ENCODE measurements at places on chromosomes 1 and 21. TPM values are rescaled to one million over a fixed set of nuclear protein-coding genes. Genes with fewer than 3 reads are reported as not detected.

DNA sequence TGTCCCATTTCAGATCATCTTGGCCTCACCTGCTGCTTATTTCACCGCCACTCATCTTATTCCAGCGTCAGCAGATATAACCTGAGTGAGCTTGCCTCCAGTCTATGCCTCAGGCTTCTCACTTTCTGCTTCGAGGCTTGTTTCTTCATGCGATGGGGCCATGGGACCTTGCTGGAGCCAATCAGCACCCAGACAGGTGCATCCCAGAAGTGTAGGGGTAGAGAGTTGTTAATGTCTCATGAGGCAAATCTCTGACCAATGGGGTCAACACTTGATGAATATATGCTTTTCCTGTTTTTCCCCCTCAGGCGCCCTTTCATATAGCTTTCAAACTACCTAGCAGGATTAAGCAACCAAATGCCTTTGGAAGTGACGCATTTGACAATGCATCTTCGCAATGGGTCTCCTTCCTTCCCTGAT is 935 bp upstream of the YIPF1 start:
- H3K27me3 ChIP-seq = no peaks in the 10 kb centered on the region
- H3K36me3 ChIP-seq = peaks cover 4% of the 10 kb centered on the region
- DNase-seq = no peak

- DNase-seq = no peak
- H3K36me3 ChIP-seq = peaks cover 21% of the 10 kb centered on the region
- no peak overlapping the region for H3K27ac ChIP-seq
- H3K27me3 ChIP-seq = no peaks in the 10 kb centered on the region
- no peaks in the 10 kb centered on the region for H3K4me1 ChIP-seq
- H3K4me3 ChIP-seq = no peak overlapping the region
These were observed 36.7 kb downstream of the AGL start for GRCh38 chr1:99886841-99887240.

GRCh38 chr1:54371038-54371941 is 34.9 kb downstream of the SSBP3 start:
- no peaks in the 10 kb centered on the region for H3K27me3 ChIP-seq
- no peak for DNase-seq
- H3K27ac ChIP-seq = no peak overlapping the region
- no peaks in the 10 kb centered on the region for H3K4me1 ChIP-seq
- H3K36me3 ChIP-seq = no peaks in the 10 kb centered on the region

The CFHR1 gene
- not detected for total RNA-seq

DNA sequence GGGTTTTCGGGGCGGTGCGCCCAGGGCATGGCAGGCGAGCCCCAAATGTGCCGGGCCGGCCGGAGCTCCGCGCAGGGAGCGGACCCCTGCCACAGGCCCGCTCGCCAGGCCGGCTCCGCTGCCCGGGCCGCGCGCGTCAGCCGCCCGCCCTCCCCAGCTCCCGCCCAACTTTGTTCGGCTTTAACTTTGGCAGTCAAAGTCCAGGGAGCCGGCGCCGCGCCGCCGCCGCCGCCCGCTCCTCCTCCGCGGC is 488 bp downstream of the SLC35D1 start:
- H3K27me3 ChIP-seq = no peaks in the 10 kb centered on the region
- H3K4me3 ChIP-seq = peak overlapping the region; percentile 86
- no peak for DNase-seq
- peaks cover 7% of the 10 kb centered on the region for H3K36me3 ChIP-seq
- peaks cover 19% of the 10 kb centered on the region for H3K4me1 ChIP-seq

The MROH7 gene
- 15.9 TPM for total RNA-seq

DNA sequence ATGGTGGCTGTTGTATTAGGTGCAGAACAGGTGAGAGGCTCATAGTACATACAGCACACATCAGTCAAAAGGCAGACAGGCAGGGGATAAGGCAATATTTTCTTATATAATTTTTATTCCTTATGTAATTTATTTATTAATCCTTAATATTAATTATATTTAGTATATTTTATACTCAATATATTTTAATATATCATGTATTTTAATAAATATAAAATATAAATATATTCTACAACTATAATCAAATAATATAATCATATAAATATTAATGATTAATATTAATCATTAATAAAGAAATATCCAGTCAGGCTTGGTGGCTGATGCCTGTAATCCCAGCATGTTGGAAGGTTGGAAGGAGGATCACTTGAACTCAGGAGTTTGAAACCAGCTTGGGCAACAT is 17.7 kb upstream of the ACBD3 start:
- H3K27me3 ChIP-seq = no peaks in the 10 kb centered on the region
- DNase-seq = no peak
- H3K4me3 ChIP-seq = no peak overlapping the region
- H3K36me3 ChIP-seq = no peaks in the 10 kb centered on the region
- H3K27ac ChIP-seq = no peak overlapping the region

- no peaks in the 10 kb centered on the region for H3K4me1 ChIP-seq
- H3K27ac ChIP-seq = no peak overlapping the region
- no peak overlapping the region for H3K4me3 ChIP-seq
- no peak for DNase-seq
- H3K36me3 ChIP-seq = no peaks in the 10 kb centered on the region
- no peaks in the 10 kb centered on the region for H3K27me3 ChIP-seq
These were observed 44.7 kb upstream of the ZNF644 start for GRCh38 chr1:91066538-91066937.

- no peak overlapping the region for H3K27ac ChIP-seq
- no peaks in the 10 kb centered on the region for H3K4me1 ChIP-seq
- DNase-seq = no peak
These were observed 633 bp downstream of the THEMIS2 start for GRCh38 chr1:27872802-27873551.

The CYP2J2 gene
- not detected for total RNA-seq

DNA sequence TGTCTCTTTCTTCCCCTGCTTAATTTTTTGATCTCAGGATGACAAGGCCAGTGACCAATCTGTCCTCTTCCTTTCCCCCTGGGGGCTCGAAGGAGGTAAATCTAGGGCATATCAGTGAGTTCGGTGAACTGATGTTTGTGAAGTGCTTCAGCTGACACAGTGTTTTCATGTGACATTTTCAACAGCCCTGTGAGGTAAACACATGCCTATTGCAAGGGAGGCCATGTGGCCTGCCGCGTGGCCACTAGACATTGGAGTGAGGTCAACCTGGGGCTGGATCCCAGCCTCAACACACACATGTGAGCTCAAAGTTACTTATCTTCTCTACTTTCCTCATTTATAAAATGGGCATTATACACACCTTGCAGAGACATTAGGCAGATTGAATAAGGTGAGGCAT is 126.3 kb downstream of the PLPP3 start:
- DNase-seq = no peak
- H3K27me3 ChIP-seq = no peaks in the 10 kb centered on the region
- no peak overlapping the region for H3K4me3 ChIP-seq
- peaks cover 25% of the 10 kb centered on the region for H3K4me1 ChIP-seq

The OR10R2 gene
- not detected for total RNA-seq

The AMY1A gene
- not detected for total RNA-seq

- no peaks in the 10 kb centered on the region for H3K36me3 ChIP-seq
- H3K27ac ChIP-seq = no peak overlapping the region
These were observed 111.4 kb downstream of the CACHD1 start for GRCh38 chr1:64581135-64581842.

The SLC26A9 gene
- total RNA-seq = 1.1 TPM

The SMIM1 gene
- total RNA-seq = 4.6 TPM

DNA sequence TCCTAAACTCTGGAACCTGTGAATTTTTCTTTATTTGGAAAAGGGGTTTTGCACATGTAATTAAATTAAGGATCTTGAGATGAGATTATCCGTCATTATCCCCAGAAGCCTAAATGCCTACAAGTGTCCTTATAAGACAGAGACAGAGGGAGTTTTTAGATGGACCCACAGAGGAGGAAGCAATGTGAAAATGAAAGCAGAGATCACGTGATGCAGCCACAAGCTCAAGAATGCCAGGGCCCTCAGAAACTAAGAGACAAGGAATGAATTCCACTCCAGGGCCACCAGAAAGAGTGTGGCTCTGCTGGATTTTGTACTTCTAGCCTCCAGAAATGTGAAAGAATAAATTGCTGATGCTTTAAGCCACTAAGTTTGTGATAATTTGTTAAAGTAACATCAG is 183.6 kb upstream of the UBE2U start:
- H3K4me1 ChIP-seq = no peaks in the 10 kb centered on the region
- H3K27me3 ChIP-seq = no peaks in the 10 kb centered on the region
- no peaks in the 10 kb centered on the region for H3K36me3 ChIP-seq
- H3K27ac ChIP-seq = peak overlapping the region; percentile 32
- no peak for DNase-seq

DNA sequence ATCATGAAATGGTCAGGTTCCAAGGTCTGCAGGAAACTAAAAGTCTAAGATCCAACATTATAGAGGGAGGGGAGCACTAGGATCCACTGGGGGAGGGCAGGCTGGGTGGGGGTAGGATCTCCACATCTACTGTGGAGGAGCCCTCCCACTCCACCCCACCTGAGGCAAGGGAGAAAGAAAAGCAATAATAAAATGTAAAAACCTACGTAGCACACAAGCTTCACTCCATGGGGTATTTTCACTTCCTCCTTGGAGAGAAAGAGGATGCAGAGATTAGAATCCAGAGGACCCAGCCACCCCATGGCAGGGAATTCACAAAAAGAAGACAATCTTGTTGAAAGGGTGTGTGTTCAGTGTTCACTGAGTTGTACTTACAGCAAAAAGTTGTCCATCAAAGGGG is 14.4 kb downstream of the SPOCD1 start:
- peaks cover 5% of the 10 kb centered on the region for H3K4me1 ChIP-seq
- DNase-seq = no peak
- H3K4me3 ChIP-seq = no peak overlapping the region
- no peak overlapping the region for H3K27ac ChIP-seq

DNA sequence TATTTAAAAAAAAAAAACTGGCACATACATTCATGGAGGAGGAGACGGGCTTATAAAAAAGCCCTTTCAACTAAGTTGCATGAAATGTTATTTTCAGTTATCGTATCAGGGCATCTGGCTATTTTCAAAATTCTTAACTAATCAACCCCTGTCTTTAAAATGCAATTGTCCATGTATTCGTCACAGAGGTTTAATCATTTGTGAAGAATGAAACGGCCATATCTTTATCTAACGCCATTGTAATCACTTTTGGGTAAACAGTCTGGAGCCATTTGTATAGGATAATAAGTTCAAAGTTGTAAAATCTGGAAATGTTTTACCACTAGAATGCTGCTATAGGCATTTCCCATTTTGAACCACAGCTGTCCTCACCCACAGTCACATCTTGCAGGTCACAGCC is 30.4 kb downstream of the SLC30A10 start:
- H3K27me3 ChIP-seq = no peaks in the 10 kb centered on the region
- no peaks in the 10 kb centered on the region for H3K36me3 ChIP-seq
- H3K4me1 ChIP-seq = no peaks in the 10 kb centered on the region
- no peak overlapping the region for H3K4me3 ChIP-seq
- no peak overlapping the region for H3K27ac ChIP-seq
